ENCODE measurements at places on chromosomes 4 and X.

DNA sequence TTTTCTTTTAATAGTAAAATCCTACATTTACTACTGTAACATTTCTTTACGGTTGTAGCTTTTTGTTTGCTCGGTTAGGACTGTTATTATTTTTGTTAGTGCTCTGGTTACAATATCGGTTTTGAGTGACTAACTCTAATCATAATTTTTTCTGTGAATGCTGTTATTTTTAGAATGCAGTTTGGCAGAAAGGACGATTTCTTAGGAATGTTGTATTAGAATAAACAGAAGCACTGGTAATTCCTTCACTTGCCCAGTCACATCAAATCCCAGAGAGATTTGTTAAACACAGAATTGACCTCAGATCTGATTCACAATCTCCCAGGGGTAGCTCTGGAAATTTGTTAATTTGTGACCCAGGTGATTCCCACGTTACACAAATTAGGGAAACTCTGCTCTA is 21.7 kb downstream of the DDIT4L start:
- no peak for DNase-seq

GRCh38 chr4:139645458-139645857 is 20.2 kb upstream of the MGST2 start:
- DNase-seq: no peak

DNA sequence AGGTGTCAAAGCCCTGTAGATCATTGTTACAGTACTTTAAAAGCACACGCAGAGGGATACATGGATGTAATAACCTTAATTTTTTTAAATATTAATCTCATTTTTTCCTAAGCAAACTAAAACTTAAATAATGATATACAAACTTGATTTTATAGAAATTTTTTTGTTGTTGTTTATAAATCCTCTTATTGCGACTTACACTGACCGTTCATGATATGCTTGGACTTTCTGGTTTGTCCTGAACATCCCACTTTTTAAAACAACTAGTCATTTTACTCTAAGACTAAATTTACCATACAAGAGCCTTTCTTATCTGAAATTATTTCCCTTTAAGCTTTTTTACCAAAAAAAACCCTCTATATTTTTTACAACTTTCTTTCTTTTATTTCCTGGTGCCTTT is 2106.0 kb downstream of the PCDH7 start:
- no peak for DNase-seq

GRCh38 chr4:87052615-87053014 is 117.8 kb downstream of the AFF1 start:
- no peak for DNase-seq

DNA sequence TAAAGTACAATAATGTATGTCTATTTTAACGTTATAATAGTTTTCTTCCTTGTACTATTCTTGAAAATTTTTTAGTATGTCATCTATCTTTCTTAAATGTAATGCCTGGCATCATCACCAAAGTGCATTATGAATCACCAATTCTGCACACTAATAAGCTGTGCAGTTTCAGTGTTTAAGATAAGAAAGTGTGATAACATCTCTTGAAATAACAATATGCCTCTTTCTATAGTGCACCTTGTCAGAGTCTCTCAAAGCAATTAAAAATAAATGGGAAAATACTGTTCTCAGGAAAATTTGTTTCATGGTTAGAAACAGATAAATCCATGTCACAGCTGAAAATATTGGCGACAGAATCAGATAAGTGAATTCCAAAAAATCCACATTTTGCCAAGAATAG is 457.4 kb upstream of the PCDH10 start:
- no peak for DNase-seq

DNA sequence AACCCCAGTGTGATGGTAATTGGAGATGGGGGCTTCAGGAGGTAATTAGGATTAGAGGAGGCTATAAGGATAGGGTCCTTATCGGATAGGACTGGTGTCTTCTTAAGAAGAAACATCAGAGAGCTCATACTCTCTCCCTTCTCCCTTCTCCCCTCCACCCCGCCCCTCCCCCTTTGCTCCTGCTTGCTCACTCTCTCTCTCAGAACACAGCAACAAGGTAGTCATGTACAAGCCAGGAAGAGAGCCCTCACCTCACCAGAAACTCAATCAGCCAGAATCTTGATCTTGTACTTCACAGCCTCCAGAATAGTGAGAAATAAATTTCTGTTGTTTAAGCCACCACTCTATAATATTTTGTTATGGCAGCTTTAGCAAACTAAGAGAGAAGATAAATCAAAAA is 4.5 kb downstream of the DDX60L start:
- DNase-seq: no peak

DNA sequence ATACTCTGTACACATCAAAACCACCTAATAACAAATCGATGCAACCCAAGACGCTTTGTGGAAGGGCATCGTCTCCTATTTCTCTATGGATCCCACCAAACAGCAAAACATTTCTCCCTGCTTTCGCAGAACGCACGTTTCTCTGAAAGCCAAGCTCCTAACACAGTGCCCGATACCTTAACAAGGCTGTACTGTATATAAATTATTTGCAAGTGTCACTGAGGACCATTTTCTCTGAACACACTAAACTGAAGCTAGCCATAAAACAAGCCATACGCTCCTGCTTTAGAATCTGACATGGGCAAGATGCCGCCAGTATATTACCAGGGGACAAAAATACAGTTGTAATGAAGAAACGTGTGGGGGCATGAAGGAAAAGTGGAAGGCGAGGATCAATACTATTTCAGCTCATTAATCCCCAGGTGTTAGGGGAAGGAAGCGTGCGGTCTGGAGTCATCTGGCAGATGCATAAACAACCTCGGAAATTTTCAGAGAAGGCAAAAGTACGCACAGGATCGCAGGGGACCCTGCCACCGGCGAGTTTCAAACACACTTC is 703 bp downstream of the KCNIP4 start:
- no peak for DNase-seq

- no peak for DNase-seq
These were observed 20.5 kb upstream of the TMEM192 start for GRCh38 chr4:165133150-165133549.

DNA sequence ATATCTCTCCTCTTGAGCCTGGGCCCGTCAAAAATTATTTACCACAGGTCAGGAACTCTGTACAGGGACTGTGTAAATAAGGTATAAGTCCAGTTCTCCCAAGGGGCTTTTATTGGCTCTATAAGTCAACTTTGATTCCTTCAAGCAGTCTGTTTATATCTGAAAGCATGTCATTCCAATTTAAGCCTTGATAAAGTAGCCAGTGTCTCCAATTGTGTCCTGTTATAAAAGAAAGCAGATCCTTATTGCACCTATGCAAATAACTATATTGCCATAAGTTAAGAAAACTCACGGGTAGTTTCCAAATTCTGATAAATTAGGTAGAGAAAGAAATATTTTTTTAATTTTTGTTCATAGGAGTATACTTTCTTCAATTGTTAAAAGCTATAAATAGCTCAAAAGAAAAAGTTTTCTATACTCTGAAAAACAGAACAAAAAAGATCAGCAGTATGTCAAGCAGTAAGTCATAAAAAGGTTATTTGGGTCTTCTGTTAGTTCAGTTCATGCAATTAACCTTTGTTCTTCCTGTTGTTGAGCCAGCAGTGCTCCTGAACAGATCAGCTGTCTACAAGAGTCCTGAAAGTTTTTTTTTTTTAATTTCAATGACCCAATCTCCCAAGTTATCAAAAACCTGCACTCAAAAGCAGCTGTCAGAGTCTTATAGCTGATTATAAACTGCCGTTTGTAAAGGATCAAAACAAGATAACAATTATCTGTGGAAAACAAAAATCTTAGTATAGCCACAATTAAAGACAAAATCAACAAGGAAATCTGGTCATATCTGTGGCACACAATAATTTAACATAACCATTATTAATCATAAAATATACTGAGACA is 178.4 kb upstream of the GALNT7 start:
- DNase-seq: no peak

DNA sequence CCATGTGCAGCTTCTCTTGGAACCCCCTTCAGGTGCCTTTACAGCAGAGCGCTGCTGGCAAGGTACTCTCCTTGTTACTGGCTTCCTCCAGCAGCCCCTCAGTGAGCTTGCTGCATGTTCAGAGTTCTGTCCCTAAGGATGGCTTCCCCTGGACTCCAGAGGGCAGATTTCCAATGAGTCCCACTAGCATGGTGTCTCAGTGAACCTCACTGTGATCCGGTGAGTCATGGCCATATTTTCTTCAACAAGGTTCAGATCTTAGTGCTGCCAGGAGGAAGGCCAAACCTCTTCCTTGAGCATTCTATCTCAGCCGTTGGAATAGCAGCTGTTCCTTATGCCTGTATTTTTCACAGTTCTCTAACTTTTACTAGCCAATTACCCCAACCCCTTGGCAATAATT is 98.8 kb downstream of the CASK start:
- no peak for DNase-seq

GRCh38 chr4:27315625-27316024 is 455.0 kb downstream of the STIM2 start:
- no peak for DNase-seq

DNA sequence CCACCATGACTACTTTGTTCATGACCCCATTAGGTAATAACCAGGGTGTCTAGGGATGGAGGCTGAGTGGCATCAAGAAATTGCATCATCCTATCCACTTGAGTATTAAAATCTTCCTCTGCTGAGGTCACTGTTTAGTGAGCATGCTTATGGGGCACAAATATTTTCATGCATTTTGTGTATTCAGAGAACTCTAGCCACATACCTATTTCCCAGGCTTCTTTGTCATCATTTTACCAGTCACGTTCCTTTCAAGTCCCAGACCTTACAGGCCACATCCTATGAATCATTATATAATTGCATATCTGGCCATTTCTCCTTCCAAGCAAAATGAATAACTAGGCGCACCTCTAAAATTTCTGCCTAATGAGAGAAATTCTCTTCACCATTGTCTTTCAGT is 1882.9 kb upstream of the AGA start:
- DNase-seq: no peak

DNA sequence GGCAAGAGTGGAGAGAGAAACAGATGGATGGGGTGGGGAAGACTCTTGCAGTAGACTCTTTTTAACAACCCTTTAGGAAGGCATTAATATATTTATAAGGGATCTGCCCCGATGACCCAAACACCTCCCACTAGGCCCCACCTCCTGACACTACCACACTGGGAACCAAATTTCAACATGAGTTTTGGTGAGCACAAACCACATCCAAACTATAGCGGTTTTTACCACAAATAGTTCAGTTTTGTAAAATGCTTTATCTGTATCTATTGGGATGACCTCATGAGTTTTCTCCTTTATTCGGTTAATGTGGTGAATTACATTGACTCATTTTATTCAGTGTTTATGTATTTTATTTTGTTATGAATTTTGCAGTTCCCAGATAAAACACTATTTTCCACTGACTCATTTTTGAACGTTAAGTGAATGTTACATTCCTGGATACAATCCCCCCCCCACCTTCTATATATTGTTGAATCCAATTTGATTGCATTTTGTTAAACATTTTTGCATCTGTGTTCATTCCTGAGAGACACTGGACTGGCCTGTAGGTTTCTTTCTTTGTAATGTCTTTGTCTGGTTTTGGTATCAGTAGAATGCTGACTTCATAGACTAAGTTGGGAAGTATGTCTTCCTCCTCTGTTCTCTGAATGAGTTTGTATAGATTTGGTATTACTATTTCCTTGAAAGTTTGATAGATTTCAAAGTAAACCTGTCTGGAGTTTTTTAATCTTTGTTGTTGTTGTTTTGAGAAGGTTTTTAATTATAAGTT is 13.9 kb upstream of the CPLX1 start:
- no peak for DNase-seq

GRCh38 chr4:16730522-16731205 is 167.8 kb downstream of the LDB2 start:
- no peak for DNase-seq

DNA sequence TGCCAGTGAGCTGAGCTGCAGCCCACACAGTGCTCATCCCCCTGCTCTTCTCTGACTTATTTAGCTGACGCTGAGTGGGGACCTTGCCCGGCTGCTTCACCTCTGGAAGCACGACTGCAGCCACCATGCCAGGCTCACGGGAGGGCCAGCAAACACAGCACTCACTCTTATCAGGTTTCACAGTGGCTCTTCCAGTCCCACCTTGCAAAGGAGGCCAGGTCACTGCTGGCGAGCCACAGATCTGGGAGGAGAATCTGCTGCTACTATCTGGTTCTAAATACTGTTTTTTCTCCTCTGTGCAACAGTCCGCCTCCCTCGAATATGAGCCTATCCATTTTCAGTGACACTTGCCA is 6.7 kb upstream of the SPON2 start:
- no peak for DNase-seq

DNA sequence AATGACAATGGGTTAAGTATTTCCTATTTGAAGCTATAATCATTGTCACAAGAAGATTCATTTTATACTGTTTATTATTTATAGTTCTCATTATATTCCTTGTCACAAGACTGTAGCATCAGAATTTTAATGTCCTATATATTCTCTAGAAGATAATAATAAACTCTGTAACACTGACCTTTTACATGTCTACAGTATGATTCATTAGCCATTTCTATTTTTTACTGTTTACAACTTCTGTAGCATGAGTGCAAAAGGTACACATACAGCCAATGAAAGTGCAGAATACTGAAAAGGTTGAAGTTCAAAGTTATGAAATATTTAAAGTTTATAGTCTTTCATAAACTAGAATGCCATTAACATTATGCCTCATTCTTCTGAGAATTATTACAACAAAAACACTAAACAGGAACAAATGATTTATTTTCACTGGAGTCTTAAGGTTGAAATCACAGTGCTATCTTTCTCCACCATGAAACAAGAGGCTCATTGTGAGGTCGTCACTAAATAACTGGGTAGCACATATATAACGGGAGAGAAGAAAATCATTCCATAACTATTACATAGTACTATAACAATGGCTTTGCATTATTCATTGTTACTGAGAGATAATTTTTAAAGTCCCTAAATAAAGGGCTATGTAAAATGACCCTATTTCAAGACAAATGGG is 4.9 kb downstream of the PRR32 start:
- DNase-seq: no peak

GRCh38 chr4:164872481-164872880 is 4.5 kb upstream of the APELA start:
- DNase-seq: no peak

- DNase-seq: no peak
These were observed 533 bp upstream of the SYAP1 start for GRCh38 chrX:16718824-16719333.

DNA sequence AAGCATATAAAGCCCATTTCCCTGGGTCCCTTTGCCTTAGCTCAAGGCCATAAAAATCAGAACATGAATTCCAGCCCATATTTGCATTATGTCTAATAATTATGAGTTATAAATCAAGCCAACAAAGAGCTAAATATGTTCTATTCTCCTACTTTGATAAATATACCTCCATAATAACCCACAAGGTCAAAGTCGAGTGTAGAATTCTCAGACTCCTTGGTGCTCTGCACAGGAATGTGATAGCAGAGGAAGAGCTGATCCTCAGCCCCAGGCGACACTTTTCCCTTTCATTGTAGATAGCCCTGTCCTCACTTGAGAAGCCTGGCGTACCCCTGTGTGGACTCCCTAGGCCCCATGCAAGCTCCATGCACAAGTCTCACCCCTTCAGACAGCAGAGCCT is 85.6 kb downstream of the CASP3 start:
- no peak for DNase-seq

GRCh38 chr4:2071912-2072867 is 13.1 kb downstream of the NAT8L start:
- no peak for DNase-seq

GRCh38 chr4:139564502-139564901 is 8.5 kb upstream of the SETD7 start:
- DNase-seq: no peak
